ENCODE measurements at places on chromosomes 6 and 20.

- DNase-seq, result no peak
Measured at GRCh38 chr6:11050731-11051130, 6.6 kb upstream of the ELOVL2 start.

DNA sequence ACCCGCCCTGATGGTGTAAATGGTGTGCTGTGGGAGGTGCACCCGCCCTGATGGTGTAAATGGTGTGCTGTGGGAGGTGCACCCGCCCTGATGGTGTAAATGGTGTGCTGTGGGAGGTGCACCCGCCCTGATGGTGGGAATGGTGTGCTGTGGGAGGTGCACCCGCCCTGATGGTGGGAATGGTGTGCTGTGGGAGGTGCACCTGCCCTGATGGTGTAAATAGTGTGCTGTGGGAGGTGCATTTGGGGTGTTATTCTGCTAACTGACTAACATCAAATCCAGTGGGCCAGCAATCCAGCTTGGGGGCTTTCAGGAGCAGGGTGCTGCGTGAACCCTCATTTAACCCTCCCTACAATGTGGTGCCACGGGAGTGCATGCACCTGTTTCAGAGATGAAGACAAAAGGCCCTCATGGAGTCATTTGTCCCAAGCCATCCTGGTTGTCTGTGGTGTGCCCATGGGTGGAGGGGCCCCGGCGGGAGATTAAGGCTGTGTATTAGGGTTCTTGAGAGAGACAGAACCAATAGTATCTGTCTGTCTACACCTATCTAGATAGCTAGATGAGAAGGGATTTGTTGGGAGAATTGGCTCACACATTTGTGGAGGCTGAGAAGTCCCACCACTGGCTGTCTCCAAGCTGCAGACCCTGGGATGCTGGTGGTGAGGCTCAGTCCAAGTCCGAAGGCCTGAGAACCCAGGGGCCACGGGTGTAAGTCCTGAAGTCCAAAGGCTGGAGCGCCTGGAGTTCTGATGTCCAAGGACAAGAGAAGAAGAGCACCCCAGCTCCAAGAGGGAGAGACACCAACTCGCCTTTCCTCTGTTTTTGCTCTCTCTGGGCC lies 39.2 kb downstream of the TMEM242 start:
- no peak for DNase-seq

DNA sequence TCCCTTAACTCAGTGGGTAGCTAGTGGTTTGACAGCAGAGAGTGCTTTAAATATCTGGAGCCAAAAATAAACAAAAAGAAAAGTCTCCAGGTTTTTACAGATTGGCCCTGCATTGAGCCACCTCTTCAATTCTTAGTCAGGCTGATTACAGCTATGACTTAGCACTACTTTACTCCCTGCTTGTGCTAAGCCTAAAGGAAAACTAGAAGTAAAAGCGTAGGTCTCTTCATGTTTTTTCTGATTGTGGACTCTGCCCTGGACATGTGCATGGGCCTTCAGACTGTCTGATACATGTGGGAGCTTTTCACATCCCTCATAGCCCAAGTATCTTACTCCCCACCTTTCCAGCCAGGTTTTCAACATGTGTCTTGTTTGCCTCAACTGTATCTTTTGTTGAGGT lies 33.3 kb downstream of the KPNA5 start:
- DNase-seq, result no peak

DNA sequence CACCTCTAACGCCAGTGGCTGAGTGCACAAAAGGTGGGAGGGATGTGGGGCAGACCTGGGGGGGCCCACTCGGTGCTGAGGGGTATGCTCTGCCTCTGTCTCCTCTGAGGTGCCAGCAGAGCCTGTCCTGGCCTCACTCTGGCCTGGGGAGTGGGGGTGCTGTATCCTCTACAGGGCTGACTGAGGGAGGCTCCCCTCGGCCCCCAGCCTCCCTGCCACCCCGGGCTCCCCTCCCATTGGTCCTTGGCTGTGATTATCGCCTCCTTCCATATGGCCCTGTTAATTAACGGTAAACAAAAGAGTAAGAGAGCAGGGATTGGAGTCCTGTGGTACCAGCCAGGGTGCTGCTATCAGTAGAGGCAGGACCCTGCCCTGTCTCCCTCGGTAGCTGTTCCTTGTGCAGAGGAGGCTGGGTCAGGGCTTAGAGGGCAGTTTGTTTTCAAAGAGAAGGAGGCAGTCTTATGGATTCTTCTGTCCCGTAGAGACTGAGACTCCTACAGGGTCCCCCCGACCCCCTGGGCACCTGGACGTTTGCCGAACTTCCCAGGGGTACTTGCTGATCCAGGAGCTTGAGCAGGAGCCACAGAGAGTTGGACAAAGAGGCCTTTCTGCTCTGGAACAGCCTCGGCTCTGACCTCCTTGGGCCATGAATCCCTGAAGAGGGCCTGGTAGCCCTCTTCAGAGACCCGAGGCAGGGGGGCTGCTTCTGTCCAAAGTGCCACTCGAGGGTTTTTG lies 1.8 kb downstream of the MYT1 start:
- no peak for DNase-seq

GRCh38 chr20:22100686-22101085 lies 395.2 kb downstream of the PAX1 start:
- DNase-seq, result no peak

DNA sequence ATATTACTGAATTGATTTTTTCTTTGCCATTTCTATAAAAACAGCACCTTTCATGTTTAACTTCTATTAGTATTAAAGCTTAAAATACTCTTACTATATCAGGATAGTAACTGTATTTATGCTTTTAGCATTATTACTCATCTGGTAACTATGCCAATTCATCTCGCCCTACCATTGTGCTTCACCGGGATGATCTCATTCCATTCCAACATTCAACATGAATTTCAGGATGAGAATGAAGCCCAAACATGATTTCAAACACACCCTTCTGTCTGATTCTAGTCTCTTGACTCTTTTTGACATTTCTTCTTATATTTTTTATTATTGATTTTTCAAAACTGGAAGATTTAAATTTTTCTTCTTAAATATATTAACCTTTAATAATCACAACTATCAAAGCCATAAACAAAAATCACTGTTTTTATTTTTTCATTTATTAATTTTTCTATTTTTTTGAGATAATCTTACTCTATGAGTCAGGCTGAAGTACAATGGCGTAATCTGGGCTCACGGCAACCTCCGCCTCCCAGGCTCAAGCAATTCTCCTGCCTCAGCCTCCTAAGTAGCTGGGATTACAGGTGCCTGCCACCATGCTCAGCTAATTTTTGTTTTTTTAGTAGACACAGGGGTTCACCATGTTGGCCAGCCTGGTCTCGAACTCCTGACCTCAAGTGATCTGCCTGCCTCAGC lies 46.7 kb downstream of the GJA1 start:
- no peak for DNase-seq

DNA sequence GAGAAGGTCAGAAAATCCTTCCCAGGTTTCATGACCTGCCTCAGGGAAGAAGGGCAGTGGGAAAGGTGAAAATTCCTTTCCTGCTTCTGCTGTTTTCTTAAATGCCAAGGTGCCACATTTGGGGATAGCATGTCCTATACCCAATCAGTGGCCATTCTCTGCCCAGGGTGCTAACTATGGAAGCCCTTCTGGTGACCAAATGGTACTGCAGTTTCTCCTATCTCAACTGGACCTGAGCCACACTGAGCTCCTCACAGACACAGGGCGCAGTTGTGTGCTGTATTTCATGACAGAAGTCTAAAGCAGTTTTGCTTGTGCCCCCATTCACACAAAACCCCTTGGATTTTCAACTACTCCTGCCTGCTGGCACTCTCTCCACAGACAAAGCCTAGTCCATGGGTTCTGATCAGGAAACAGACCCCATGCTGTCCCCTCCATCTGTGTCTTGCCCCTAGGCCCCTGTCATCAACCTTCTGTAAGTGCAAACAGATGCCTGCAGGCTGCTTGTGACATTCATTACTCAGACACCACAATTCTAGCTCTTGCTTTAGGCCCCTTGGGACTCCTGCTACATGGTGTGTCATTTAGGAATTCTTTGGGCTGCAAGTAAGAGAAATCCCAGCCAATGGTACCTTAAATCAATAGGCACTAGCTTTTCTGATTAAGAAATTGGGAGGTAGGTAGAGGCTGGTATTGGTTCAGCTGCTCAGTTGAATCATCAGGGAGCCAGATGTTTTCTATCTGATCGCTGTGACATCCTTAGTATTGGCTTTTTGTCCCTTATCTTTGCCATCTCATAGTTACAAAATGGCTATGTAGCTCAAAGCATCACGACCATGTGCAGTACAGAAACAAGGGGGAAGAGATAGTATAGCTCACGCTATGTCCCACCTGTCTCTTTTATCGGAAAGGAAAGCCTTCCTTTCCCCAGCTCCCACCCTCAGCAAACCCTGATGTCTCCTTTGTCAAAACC lies 147.8 kb downstream of the CD83 start:
- DNase-seq, result no peak

- DNase-seq, result no peak
Measured at GRCh38 chr6:128731249-128732165, 151.4 kb upstream of the LAMA2 start.

DNA sequence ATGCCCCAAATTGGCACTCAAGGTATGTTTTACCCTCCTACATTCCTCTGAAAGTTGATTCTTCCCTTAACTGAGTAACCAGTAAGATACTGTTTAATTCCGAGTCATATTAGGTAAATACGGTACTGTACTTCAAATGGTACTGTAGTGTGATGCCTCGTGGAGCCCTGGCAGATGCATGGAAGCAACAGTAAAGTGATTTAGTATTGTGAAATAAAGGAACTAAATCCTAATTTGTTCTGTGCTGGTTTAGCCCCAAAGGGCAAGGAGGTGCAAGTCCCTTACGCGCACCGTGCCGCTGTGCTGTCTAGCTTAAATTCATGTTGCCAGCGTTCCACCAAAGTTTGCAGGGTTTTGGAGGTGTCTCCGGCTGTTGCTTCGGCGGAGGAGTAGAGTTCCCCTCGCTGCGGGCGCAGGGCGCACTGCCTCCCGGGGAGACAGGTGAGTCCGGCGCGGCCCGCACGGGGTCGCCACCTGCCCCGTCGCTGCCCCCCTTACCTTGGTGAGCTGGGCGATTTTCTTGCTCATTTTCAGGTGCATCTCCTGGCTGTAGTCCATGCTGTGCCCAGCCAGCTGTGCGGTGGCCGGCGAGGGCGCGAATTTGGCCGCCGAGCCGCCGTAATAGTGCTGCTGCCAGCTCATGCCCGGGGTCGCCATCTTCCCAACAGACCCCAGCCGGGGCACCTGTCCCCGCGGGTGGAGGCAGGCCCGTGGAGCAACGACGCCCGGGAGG lies 655 bp downstream of the FAM184A start:
- DNase-seq, result peak; percentile 65

GRCh38 chr6:104229057-104229456 lies 630.7 kb downstream of the HACE1 start:
- no peak for DNase-seq

Measured in B cell (primary cell).